ENCODE measurements at places on chromosomes 4 and X.
A peak's percentile ranks its signal among the peaks of the same experiment; 100 is the strongest.

DNA sequence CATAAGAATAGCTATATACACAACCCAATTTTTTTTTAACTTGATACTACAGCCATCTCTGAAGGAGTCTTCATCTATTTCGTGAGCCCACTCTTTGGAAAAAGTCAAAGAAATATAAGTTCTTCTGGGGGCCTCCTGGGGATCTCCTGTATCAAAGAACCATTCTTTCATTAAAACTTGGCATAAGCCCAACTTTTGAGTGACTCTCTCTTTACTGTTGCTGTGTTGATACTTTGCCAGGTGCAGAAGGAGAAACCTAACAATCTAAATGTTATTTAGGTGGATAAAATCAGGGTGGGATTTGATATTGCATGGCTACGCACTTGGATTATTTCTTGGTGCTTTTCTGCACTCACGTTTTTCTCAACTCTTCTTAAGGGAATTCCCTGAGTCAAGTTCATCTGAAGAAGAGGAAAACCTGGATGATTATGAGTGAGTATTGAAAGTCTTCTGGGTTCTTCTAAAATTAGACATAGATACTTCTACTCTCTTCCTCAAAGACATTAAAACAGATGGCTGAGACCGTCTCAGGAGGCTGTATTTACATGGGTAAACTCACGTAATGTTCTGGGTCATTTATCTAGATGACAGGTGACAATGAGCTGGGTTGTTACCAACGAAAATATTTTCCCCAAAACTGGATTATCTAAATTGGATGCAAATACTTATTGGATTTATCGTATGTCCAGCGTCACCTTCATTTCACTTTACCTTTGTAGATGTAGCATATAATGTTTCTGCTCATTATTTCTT, 25.2 kb downstream of the BMX start:
- no peak for DNase-seq

- DNase-seq = no peak
Measured at GRCh38 chr4:165740911-165741310, 132.1 kb upstream of the TLL1 start.

DNA sequence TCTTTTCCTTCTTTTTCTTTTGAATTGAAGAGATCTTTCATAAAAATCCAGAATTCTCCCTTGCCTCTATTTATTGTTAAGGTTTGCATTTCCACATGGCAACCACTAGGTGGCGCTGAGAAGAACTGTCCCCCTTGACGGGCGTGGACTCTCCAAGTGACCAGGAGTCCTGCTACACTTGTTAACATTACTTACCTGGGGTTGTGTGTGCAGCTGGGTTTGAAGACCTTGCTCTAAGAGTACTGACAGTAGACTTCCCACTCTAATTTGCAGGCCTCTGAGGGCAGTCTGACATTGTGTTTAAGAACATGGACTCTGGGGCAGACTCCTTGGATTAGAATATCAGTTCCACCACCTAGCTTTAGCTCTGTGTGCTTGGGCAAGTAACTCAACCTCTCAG, 52.8 kb downstream of the GPRIN3 start:
- peak; percentile 66 for DNase-seq

DNA sequence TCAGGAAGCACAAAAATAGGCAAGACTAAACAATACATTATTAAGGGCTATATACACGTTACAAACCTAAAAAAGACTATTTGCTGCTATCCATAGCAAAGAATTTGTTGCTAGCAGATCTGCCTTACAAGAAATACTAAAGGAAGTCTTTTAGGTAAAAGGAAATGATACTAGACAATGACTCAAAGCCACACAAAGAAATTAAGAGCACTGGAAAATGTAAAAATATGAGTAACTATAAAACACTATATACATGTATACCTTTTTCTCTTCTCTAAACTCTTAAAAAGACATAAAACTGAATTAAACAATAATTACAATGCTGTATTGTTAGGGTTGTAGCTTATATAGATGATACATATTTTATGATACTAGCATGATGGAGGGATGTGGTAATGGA, 25.7 kb downstream of the SLC9A7 start:
- DNase-seq = no peak

- no peak for DNase-seq
Measured at GRCh38 chr4:83431200-83431599, 24.4 kb downstream of the HELQ start.

GRCh38 chr4:25901030-25901430, 13.0 kb upstream of the SMIM20 start:
- DNase-seq = no peak

- DNase-seq = no peak
Measured at GRCh38 chr4:159047478-159048165, 55.3 kb upstream of the RAPGEF2 start.

GRCh38 chr4:54784161-54784671, 126.5 kb downstream of the KIT start:
- DNase-seq = no peak

GRCh38 chr4:157838366-157838765, 334.5 kb downstream of the GASK1B start:
- no peak for DNase-seq

- no peak for DNase-seq
Measured at GRCh38 chrX:68807818-68808217, 21.0 kb upstream of the EFNB1 start.

DNA sequence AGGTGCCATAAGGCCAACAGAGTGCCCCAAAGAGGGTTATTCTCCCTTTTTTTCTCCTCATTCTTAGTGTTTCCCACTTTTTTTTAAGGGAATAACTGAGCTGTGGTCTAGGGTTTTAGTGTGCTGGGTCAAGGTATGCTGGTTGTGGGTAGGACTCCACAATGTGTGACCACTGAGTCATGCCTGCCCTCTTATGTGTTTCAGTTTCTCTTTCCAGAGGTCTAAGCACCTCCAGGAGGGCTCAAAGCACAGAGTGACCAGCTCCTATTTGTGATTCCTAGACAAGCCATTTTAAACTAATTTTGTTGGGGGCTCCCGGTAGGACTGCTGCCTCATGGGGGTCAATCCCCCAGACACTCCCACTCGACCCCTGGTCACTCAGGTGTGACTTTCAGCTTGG, 80.5 kb upstream of the GC start:
- no peak for DNase-seq

DNA sequence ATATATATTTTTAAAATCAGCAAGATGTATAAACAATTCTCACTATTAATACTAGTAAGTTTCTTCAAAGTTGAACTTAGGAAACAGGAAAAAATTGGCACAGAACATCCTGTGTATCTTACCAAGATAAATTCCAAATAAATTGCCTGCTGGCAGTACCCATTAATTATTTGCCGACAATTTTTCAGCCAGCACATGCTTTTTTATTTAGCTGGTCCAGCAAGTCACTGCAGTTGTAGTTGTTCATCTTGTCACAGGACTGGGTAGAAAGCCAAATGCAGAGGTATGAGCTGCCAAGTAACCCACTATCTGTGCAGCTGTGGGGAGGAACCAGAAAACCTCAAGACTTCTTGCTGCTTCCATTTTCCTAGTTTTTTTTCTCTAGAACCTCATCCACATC, 113.4 kb downstream of the PACRGL start:
- no peak for DNase-seq

DNA sequence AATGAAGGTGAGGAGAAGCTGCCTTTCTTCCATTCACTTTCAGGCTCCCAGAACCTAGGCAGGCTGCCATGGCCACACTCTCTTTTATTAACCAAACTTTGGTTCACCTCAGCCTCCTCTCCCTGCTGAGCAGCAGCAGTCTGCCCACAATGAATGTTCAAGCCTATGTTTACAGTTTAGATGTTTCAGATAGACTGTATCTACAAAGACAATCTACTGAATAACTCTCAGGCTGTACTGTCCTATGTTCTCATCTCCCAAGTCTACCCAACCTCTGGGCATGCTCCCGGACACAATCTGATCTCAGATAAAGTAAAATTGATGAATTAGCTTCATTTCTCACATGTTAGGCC, 59.2 kb upstream of the TMEM164 start:
- no peak for DNase-seq

DNA sequence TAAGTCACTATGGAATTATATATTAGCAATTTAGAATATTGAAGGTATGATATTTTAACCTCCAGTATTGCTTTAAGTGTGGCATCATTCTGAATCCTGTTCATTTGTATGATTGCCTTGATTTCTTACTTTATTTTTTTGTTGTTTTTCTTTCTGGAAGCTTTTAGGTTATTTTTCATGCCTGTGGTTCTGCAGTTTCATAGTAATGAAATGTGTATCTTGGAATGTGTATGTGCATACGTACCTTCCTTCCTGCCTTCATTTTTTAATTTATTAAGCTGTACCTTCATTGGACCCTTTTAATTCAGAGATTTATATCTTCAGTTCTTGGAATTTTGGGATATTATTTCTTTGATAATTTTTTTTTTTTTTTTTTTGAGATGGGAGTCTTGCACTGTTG, 22.1 kb downstream of the CPEB2 start:
- DNase-seq = no peak

DNA sequence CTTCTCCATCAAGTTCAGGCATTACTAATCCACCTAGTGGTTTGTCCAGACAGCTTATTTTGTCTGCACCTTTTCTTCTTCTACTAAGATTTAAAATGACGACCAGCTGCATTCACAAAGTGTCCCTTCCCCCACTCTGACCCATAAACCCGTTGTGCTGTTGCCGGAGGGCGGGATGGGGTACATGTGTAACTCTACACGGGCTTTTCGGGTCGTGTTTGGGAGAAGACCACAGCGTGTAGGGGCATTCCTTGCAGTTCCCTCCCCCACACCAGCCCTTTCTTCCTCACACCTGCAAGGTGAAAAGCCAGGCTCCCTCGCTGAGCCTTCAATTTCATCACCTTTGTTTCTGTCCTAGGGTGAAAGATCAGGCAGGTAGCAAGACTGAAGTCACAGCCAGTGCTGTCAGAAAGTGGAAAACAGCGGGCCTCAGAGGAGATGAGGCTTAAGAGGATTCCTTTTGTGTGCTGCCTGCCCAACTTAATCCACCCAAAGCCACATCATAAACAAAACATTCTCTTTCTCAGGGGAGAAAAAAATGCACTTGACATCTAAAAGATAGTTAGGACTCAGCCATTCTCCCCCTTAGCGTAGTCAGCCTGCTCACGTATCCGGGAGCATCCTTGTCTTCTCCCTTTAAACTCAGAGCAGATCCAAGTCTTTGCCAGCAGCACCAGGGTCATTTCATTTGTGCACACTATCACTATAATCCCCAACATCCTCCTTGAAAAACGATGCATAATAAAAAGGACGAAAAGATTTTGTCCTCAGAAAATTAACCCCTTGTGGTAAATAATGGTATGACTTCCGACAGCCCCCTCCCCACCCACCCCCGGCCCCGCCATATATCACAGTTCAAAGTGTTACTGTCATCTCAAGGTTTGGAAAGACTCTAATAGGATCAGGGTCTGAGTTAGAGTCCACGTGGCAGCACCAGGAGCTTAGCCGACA, 599.0 kb downstream of the RAB28 start:
- no peak for DNase-seq

- DNase-seq = peak; percentile 62
Measured at GRCh38 chrX:153662266-153662665, 11.3 kb downstream of the PNCK start.

DNA sequence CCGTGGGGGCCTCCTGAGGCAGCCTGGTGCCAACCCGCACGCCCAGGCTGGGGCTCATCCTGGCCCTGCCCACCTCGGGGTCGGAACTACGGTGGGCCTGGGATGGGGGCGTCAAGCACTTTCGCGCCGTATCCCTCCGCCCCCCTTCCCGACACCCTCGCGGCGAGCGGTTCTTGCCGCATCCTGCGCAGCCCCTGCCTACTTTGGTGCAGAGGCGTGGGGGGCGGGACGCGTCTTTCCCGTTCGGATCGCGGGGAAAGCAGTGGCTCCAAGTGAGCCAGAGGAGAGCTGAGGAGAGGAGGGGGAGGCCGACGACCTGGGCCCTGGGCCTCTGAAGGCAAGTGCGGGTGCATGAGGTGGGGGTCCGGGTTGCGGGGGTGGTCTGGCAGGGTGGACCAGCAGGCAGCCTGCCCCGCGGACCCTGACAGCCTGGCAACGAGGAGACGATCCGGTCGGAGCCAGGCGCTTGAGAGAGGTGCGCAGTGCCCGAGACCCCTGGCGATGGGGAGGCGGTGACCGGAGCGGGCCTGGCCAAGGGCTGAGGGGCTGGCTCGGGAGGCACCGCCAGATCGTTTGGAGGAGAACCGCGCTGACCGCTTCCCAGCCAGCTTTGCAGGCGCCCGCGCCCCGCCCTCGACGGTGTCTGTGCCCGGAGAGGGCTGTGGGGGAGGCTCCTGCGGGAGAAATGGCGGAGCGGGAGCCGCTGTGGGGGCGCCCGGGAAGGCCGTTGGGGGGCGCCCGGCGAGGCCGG, at the start of gene GPRASP2:
Gene GPRASP2 (plus strand): TSS at position 233 of the 751 bp plus-strand sequence. CDS start 2,422 bp downstream, outside the sequence.
- DNase-seq = no peak

DNA sequence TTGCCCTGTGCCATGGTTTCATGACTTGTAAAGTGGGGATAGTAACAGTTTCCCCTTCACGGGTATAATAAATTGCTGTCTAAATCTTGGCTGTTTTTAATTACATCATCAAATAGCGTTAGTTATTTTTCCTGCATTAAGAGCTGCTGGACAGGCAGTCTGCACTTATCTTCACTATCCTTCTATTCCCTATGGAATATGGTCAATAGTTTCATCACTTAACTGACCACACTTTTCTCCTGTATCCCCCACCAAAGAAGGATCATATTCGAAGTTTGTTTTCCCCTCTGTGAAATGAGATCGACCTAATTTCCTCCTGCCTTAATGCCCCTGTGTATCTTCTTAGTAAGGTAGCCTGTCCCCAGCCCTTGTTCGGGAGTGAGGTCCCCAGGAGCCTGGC, 133.2 kb downstream of the SHROOM3 start:
- DNase-seq = no peak

- no peak for DNase-seq
Measured at GRCh38 chr4:140718241-140718952, 37.8 kb downstream of the TBC1D9 start.

DNA sequence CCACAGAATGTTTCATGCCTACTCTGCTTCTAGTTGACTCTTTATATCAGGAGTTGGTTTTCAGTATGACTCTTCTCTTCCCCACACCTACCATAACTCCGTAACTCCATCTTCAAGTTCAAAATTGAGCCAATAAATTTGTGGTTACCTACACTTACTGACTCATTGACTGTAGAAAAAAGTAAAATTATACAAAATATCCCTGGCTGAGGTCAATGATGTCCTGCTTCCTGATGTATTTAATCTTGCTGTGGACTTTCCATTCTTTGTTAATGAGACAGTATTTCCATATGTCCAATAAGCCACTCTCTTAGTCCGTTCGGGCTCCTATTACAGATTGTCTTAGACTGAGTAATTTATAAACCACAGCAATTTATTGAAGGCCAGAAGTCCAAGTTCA, 9.9 kb upstream of the NLGN4X start:
- no peak for DNase-seq

All from CD4-positive, alpha-beta T cell treated with Interleukin-17A for 1 hour (primary cell).